Stimulated activated CD4-positive, alpha-beta T cell treated with anti-CD3 and anti-CD28 coated beads, Interleukin-4, amount 100 ng/mL, for 1 hour (primary cell): ENCODE measurements at places on chromosomes 6 and 20.

GRCh38 chr6:110563711-110564110 lies 87.3 kb upstream of the SLC22A16 start:
- no peak for DNase-seq

DNA sequence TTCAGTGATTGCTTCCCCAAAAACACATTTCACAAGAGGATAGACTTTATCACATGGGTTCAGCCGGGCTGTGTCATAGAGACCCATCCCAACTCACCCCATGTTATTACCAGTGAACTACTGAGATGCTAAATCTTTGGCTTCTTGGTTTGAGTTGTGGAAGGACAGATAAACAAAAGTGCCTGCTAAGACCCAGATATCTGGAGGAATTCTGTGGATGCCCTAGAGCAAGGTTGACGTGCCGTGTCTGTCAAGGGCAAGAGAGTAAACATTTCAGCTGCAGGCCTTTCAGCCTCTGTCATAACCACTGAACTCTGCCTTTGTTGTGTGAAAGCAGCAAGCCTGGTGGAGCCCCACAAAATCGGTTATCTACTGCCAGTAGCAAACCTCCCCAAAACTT lies 11.2 kb upstream of the THBD start:
- no peak for DNase-seq

DNA sequence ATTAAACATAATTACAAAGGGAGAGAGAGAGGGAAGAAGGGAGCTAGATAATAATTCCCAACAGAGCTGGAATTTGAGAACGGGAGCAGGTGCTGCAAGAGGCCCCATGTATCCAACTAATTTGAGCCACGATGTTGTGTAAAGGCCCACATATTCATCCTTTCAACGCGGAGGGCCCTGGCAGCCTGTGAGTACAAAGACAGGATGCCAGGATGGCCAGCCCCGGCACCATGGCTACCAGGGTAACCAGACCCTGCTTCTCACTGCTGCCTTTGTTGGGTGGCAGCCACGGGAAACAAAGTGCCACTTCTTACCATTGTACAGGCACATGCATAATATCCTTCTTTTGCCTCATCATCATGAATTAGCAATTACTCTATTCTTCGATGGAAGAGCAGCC lies 492.0 kb upstream of the NRSN1 start:
- DNase-seq, result no peak

GRCh38 chr20:62611819-62612218 lies 30.5 kb upstream of the SLCO4A1 start:
- DNase-seq, result no peak

DNA sequence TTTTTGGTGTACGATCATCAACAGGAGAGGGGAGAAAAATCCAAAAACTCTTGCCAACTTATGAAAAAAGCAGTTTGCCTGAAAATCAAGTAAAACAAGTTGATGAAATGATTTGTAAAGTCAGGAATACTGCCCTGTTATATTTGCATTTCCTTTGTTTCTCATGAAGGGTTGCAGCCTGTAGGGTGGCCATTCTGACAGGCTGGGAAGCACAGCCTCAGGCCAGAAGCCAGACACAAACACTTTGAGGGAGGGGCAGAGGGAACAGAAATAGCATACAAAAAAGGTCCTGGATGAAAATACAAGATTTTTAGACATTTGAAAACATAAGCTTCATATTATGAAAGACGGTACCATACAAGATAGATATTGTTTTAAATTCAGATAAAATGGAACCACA lies 109.8 kb downstream of the DTNBP1 start:
- DNase-seq, result no peak

DNA sequence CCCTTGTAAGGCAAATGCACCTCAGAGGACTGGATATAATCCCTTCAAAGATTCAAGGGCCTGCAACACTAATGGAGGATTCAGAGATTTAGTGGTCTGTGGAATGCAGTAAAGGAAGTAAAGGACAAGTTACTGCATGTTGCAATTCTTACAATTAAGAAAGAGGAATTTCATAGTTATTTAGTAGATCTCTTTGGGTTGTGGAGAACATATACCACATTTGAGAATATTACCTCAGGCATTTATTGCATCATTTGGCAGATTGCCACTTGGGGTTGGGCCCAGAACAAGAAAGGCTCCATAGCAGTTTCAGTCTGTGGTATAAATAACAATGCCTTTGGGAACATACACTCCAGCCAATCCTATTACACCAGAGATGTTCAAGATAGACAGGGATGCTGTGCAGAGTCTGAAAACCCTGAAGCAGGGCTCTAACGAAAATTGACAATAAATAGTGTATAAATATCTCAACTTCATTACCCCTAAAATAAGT lies 20.9 kb upstream of the EPM2A start:
- no peak for DNase-seq

GRCh38 chr6:19682859-19683258 lies 154.3 kb upstream of the ID4 start:
- DNase-seq, result no peak
